ENCODE measurements at places on chromosomes 3 and 15.

- DNase-seq: no peak
Observed at GRCh38 chr3:156819842-156820691, 6.1 kb upstream of the LEKR1 start.

GRCh38 chr3:40631341-40631995, 106.7 kb downstream of the ZNF621 start:
- no peak for DNase-seq

GRCh38 chr3:180062771-180063170, 26.0 kb upstream of the PEX5L start:
- DNase-seq: no peak

DNA sequence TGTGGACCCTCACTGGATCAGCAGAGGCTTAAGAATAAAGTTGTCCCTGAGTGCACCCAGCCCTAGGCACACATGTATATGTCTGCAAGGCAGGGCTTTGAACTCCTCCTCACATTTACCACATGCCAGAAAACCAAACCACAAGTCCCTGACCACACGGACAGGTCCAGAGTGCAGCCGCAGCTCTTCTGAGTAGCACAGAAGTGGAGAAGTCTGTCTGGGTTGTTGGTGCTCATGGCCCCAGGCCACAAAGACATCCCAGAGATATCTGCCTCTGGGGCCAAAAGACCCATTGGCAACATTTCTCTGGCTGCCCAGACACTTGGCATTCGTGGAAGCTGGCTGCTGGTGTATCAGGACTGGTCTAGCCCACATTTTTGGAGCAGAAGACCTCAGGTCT, 17.4 kb downstream of the SUSD5 start:
- DNase-seq: no peak

DNA sequence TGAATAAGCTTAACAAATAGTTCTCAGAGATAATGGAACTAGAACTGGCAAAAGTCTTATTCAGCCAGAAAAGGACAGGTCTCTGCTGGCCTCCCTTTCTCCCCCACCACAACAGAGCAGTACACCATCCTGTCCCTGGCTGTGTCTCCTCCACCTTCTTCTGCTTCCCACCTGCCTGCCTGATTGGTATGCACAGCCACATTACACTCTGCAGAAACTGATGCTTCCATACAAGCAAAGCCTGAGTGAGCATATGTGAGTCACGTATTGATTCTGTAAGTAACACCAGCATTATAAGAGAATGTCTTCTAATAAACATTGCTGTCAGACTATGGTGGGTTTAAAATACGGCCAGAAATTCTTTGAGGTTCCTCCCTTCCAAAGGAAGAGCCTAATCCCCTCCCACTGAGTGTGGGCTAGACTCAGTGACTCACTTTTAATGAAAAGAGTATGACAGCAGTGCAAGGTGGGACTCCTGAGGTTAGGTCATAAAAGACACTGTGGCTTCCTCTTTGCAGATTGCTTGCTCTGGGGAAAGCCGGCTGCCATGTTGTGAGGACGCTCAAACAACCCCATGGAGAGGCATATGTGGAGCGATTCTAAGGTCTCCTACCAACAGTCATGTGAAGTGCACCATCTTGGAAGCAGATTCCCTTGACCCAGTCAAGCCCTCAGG, 44.4 kb downstream of the ANXA2 start:
- no peak for DNase-seq

- no peak for DNase-seq
Observed at GRCh38 chr15:32733281-32733680, 15.5 kb downstream of the GREM1 start.

- no peak for DNase-seq
Observed at GRCh38 chr3:169145540-169146178, 517.9 kb downstream of the MECOM start.

DNA sequence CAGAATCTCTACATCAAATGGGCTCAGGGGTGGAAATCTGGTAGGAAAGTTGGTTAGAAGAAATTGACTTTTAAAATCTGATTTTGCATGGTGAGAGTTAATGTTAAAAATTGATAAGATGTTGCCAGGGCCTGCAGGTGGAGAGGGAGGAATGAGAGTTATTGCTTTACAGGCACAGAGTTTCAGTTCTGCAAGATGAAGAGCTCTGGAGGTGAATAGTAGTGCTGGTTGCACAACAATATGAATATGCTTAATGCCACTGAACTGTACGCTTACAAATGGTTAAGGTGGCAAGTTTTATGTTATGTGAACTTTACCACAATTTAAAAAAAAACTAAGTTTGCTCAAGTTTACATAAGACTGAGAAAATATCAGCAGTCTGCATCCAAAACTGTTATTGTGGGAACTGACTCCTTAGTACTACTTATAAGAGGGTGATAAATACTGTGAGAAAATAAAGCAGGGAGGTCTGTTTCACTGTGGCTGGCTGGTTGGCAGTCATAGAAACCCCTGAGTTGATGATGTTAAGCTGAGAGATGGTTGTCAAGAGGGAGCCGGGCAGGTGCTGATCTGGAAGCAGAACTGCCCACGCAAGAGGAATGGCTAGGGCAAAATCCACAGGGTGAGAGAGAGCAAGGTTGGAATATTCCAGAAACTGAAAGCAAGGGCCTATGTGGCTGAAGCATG, 144.9 kb downstream of the EDEM1 start:
- no peak for DNase-seq

DNA sequence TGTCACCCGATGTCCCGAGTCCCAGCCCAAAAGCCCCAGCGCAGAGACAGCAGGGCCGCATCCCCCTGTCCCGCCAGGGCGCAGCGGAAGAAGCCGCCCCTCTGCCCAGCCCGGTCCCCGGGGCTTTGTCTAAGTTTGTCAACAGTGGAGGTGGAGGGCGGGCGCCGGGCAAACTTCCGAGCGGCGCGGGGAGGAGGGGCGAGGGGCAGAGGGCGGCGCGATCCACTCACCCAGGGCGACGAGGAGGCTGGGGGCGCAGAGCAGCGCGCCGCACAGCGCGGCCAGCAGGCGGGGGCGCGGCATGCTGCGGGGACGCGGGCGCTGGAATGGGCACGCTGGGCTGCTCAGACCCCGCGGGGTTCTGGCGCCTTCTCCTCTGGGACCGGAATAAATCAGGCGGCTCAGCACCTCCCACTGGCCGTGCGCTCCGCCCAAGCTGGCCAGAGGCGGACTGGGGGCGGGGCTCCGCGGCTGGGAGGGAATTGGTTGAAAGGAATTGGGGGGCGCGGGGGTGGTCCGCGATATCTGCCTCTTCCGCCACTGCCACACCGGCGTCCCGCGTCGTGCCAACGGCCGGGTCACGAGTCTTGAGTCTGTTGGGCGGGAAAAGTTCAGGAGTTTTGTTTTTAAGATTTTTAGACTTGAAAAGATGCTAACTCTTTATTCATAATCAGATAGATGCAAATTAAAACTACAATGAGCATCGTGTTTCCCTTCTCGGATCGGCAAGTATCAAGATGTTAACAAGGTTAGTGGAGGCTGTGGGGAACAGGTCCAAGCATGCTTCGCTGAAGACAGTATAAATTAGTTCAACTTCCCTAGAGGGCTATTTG, at the start of gene MFGE8:
MFGE8 (minus strand) TSS at position 363 of the 833 bp plus-strand sequence; CDS start at position 303, 60 bp downstream.
- peak; percentile 71 for DNase-seq

GRCh38 chr3:59366218-59366617, 316.4 kb upstream of the CFAP20DC start:
- DNase-seq: no peak

DNA sequence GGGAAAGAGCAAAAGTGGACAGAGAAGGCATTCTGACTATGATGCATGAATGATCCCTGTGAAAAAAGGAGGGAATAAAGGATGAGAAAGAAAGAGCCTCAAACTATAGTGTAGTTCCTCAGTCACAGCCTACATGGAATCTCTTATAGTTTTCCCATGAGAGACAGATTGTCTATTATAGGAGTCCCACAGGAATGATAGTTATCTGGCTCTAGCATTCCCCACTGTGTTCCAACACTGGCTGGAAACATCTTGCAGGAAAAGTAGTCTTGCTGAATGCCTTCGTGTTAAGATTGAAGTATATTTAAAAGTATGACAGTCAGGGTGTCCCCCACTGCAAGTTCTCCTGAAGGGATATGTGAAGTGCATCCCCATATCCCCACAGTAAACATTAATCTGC, 641.5 kb upstream of the NECTIN3 start:
- DNase-seq: no peak

GRCh38 chr3:192365571-192365970, 361.8 kb downstream of the FGF12 start:
- no peak for DNase-seq

DNA sequence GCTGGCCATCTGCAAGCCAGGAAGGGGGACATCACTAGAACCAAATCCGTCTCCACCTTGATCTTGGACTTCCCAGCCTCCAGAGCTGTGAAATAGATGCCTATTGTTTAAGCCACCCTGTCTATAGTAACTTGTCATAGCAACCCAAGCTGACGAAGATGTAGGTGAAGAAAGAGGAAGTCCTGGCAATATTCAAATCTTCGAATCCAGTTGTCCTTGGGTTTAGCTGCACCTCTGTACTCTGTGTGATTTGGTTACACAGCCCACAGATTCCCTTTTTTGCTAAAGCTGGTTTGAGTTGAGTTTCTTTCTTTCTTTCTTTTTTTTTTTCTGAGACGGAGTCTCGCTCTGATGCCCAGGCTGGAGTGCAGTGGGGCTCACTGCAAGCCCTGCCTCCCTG, 68.0 kb upstream of the XCR1 start:
- peak; percentile 15 for DNase-seq

DNA sequence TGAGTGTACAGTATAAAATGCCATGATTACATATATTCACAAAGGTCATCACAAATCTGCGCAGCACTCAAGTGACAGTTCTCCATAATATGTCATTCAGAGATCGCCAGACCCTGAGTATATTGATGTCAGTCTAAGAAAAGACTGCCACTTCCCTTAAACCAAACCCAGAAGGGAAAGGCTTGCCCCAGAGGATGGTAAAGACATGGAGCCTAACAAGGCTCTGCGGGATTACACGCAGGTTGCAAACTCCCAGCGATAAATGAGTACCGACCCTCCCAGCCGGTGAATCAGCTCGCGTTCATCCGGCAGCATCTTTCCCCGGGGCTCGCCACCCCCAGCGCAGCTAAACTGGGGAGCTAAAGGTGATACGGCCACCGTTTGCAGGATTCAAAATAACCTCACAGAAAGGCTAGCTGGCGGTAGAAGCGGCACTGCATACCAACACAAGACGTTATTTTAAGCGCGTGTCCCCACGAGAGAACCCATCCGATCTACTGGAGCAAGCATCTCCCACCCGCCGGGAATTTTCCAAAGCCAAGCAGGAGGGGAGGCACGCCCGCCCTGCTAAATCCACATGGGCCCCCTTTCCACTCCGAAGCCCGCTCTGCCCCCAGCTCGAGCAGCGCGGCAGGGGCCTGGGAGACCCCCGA, 643 bp downstream of the MYO5A start:
- DNase-seq: peak; percentile 36

DNA sequence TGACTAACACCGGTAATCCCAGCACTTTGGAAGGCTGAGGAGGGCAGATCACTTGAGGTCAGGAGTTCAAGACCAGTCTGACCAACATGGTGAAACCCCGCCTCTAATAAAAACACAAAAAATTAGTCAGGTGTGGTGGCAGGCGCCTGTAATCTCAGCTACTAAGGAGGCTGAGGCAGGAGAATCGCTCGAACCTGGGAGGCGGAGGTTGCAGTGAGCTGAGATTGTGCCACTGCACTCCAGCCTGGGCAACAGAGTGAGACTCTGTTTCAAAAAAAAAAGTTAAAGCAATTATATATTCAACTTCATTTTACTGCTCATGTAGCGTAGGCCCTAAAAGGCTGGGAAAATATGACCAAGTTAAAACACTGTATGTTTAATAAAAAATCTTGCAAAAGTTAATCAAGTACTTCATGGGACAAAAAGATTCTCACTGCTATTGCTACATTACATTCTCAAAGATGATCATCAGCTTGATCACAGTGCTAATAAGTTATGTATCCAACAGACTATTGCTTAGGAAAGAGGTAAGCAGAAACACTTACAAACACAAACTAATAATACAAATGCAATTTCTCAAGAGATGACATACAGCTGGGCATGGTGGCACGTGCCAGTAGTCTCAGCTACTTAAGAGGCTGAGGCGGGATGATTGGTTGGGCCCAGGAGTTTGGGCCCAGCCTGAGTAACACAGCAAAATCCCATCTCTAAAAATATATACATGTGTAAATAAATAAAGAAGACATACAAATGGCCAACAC, 2.7 kb downstream of the COPS2 start:
- DNase-seq: no peak

DNA sequence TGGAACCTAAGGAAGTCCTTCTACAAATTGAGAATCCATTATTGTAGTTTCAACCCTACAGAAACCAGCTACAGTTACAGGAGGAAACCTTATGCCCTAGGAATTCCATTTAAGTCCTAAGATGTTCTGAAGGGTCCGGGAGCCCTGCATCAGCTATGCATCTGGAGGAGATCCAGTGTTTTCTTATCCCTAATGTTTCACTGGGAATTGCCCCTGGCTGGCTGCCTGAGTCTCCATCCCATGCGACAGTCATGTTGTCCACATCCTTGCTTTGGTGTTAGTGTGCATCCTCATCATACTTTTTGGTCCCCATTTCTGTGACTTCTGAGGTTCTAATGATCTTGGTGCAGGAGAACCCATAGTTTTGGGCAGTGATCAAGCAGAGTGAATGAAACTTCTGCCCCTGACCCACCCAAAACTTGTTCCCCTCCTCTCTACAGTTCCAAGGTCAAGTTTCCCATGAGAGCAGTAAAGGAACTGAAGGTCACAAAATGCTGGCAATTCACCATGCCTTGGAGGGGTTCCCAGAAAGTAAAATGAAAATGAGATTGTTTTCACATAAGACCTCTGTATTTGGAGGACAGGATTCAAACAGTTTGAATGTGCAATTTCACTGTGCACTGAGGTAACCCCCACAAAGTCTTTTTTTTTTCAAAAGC, 121.9 kb upstream of the PHLDB2 start:
- no peak for DNase-seq

DNA sequence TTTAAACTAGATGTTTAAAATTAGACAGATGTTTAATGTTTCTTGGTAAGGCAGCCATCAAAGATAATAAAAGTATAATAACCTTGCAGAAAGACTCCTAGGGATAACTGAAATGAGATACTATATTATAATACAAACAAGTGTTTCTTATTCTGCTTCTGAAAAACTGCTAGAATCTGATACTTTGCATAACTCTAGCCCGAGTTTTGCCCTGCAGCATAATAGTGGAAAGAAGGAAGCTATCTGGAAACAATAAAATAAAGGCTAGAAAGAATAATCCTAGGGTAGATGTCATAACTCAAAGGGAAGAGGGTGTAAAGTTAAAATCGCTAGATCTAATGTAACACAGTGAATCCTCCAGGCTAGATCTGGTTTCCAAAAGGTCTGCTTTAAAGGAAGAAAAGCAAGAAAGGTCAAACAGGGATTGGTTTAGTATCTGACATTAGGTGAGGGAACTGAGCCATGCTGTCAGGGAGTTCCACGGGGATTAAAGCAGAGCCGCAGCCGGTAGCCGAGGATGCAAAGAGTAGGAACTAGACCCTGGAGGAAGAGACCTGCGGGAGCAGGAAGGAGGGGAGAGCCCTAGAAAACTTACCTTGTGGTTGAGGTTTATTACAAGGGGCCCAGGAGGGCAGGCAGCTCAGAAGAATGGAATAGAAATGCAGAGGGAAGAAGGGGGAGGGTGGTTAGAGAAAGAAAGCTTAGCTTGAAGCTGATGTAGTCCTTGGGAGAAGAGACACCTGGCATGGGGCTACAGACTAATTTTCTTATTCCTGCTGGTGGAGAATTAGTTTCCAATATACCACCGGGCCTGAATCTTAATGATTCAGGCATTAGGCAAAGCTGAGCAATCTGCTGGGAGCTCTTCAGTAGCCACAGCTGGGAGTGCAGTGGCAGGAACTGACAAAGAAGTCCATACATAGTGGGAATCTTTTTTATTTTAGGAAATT, 46.1 kb upstream of the TUSC7 start:
- DNase-seq: no peak

Data from CD4-positive, alpha-beta T cell treated with Interleukin-10 for 1 hour (primary cell).